Adipocyte (in vitro differentiated cells): ENCODE measurements at places on chromosomes 5 and 9.

GRCh38 chr5:108793207-108793606, 45.5 kb downstream of the FER start:
- DNase-seq, result no peak

DNA sequence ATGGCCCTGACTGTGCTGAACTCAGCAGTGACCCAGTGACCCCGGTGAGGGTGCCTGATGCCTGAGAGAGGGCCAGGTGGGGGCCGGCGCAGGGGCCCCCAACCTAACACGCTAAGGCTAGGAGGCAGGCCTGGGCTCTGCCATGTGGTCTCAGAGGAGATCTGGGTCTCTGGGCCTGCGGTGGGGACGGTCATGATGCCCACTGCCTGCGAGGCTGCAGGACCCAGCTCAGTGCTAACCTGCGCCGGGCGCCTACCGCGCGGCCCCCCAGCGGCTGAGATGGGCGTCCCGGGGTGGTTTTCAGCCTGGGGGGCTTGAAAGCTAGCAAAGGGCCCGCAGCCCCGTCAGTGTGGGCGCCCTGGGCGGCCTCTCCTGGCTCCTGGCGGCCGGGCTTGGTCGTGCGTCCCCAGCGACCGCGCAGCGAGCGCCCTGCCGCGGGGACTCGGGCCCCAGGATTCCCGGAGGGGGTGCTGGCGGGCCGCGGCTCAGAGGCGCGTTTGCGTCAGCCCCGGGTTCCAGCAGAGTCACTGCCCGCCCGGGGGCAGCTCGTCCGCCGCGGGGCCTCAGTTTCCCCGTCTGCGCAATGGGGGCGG, 2.5 kb downstream of the EGFL7 start:
- DNase-seq, result peak; percentile 62

DNA sequence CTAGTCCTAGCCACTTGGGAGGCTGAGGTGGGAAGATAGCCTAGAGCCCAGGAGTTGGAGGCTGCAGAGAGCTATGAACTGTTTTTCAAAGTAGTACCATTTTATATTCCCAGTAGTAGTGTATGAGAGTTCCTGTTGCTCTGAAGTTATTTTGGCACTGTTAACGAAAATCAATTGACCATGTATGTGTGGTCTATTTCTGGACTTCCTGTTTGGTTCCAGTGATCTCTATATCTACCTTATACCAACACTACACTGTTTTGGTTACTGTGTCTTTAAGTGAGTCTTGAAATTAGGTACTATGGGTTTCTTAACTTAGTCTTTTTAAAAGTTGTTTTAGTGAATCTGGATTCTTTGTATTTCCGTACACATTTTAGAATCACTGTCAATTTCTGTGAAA, 13.6 kb downstream of the SLF1 start:
- DNase-seq, result no peak

GRCh38 chr5:32027717-32028458, 146.2 kb downstream of the GOLPH3 start:
- DNase-seq, result peak; percentile 97

DNA sequence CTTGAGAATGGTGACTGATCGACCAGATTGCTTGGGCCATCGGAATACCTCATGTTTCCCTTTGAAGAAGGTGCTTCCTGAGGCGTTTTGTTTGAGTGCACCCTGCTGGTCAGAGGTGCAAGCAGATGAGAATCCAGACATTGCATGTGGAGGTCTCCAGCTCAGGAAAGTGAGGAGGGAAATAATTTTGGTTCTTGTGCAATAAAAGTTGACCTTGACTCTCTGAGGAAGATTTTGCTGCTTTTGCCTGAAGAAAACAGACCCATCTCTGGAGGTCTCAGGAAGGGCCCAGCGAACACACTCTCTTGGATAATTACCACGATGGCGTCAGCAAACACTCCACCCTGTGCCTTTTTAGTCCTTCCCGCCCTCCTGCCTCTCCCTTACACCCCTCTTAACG, 69.7 kb downstream of the GRAMD2B start:
- no peak for DNase-seq

DNA sequence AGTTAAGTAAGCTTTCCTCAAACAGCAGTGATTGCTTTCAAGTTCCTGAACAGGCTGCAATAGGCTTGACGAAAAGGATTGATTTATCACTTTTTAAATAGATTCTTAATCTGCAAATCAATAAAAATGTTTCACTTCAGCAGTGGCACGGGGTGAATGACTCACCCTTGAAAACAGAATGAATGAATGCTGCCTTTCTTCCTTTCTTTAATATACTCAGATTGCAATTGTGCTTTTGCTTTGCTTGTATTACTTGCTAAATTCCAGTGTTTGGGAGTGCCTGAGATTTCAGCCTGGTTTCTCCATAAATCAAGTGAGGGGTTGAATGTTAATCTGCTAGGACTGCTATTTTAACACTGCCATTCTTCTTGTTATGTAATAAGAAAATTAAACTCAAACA, 1293.8 kb downstream of the PTPRD start:
- DNase-seq, result no peak

DNA sequence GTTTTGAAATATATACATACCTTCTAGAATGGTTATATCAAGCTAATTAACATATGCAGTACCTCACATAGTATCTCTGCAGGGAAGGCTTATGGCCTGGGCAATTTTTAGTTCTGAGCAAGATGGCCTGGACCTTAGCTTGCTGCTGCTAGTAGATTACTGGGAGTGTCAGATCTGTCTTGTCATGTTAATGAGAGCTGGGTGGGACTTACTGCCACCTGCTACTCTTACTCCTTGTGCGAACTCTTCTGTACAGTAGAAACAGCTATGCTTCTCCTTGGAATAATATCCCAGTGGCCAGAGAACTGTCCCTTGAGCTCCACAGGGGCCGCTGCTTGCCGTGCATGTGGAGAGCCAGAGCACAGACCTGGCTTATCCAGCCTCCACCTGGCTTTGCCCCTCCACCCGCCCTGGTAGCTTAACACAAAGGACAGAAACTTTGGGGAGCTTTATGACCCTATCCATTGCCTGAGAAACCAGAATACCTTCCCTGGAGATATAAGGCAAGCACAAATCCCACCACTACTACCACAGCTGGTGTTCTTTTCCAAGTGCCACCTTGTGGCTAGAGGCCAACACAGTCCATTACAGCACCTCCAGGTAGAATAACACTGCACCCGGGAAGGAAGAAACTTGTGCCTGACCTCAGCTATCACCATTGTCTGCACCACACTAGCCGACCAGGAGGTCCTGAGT, 74.4 kb upstream of the RUSC2 start:
- DNase-seq, result no peak

GRCh38 chr5:16090270-16090669, 89.3 kb downstream of the MARCHF11 start:
- no peak for DNase-seq

- peak; percentile 17 for DNase-seq
Measured at GRCh38 chr5:102324714-102325113, 28.6 kb upstream of the SLCO4C1 start.

GRCh38 chr5:55114061-55114460, 11.6 kb downstream of the GZMA start:
- no peak for DNase-seq

- peak; percentile 86 for DNase-seq
Measured at GRCh38 chr9:134670042-134670525, 28.5 kb downstream of the COL5A1 start.

- peak; percentile 3 for DNase-seq
Measured at GRCh38 chr5:178416919-178417318, 173.3 kb downstream of the COL23A1 start.

- peak; percentile 57 for DNase-seq
Measured at GRCh38 chr9:6910032-6910431, 152.3 kb downstream of the KDM4C start.

GRCh38 chr5:98905857-98906688, 22.7 kb downstream of the CHD1 start:
- peak; percentile 84 for DNase-seq

DNA sequence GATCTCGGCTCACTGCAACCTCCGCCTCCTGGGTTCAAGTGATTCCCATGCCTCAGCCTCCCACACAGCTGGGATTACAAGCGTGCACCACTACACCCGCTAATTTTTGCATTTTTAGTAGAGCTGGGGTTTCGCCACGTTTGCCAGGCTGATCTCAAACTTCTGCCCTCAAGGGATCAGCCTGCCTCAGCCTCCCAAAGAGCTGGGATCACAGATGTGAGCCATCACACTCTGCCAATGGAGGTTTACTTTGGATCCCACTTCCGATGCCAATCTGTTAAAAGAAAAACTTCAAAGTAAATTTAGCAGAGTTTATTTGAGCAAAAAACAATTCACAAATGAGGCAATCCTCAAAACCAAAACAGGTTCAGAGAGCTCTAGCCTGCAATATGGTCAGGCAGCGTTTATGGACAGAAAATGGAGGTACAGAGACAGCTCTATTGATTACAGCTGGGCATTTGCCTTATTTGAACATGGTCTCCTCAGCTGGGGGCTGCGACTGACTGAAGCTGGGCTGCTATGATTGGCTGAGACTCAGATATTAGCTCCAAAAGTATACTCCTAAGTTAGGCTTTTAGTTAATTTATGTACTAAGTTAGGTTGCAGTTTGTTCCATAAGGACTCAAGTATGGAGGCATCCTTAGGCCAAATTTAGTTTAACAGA, 18.6 kb upstream of the UBTD2 start:
- no peak for DNase-seq

DNA sequence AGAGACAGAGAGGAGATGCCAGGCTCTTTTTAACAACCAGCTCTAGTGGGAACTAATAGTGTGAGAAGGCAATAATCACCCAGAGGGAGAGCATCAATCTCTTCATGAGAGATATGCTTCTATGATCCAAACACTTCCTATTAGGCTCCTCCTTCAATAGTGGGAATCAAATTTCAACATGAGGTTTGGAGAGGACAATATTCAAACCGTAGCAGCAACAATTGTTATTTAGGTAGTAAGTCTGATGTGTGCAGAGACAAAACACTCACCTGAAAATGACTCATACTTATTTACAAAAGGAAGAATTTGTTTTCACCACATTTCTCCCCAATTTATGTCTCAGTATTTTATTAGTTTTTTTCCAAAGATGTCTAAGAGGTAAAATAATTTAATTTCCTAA, 144.3 kb downstream of the ST8SIA4 start:
- DNase-seq, result no peak

DNA sequence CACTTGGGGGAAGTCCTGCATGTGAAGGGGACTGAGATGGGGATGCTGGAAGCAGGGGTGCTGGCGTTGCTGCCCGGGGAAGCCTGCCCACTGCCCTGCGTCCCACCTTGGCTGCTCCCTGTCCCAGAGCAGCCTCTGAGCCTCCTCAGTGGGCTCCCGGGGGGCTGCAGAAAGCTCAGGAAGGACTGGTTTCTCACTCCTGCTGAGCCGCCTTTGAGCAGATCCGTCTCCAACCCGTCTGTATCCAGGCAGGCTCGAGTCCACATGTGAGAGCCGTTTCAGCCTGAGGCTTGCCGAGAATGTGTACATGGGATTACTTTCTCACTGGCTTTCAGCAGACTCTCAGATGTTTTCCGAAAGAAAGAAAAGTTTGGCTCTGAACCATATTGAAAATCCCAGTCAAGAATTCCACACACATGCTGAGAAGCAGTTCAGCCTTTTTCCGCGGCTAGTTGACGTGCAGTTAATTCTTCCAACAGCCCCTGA, 95.3 kb upstream of the COL5A1 start:
- DNase-seq, result peak; percentile 69

GRCh38 chr5:111254613-111255012, 30.4 kb downstream of the CAMK4 start:
- DNase-seq, result peak; percentile 4

DNA sequence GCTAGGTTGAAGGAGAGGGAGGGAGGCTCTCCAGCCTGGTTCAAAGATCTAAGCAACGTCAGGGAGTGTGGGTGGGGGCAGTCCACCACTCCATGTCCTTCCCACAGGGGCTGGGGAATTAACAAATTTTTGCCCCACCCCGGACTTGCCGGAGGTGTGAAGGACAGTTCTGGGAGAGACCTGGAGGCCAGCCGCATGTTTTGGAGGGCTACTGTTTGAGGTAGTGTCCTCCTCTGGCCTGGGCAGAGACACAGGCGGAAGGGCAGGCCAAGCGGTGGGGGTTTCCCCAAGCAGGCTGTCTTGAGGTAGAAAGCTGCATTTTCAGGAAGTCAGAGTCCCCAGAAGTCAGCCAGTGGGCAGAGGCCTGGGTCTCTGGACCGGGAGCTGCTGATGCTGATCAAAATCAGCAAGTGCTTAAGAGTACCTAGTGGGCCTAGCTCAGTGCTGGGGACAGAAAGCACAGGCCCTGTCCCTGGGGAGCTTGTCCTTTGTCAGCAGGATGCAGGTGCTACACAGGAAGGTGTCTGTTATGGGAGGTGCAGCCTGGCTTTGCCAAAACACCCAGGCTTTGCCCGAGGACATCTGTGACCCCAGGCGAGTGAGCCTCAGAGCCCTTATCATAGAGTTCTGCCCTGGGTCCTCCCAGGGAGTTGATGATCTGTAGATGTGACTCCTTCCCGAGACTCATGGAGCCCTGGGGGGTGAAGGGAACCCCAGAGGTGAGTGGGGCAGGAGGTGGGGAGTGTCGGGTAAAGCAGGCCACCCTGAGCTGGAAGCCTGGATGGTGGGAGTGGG, 18.5 kb downstream of the JADE2 start:
- DNase-seq, result no peak

DNA sequence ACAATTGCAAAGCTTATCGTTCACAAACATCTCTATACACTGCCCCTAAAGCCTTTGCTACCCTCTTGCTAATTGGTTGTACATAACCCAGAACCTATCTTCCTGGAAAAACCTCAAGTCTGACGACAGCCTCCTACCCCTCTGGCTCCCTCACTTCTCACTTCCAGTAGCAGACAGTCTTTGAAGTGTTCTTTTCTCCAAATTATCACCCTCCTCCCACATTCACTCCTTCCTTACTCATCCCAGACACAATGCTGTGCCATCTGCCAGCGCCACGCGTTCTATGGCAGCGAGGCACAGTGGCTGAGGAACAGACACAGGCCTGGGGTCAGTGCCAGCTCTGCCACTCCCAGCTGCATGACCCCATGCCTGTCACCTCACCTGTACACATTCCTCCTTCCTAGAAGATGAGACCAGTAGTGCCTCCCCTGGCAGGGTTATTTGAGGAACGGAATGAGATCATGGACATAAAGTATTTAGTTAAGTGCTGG, 27.7 kb downstream of the CLTA start:
- no peak for DNase-seq

GRCh38 chr9:78103971-78104433, 72.4 kb upstream of the GNAQ start:
- DNase-seq, result no peak

DNA sequence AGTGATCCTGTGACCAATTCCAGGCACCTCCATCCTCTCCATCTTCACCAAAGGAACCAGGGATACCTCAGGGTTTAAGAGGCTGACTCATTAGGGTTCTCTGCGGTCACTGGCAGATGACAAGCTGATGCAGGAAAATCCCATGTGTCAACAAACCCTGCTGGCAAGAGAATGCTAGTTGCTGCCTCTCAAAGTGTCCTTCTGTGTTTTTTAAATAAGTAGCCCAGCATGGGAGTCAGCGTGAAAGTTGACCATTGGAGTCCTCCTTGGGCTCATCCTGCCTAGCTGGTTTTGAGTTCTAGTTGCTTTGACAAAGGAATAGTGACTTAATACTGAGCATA, 200.2 kb downstream of the SLIT3 start:
- peak; percentile 29 for DNase-seq
